Fibroblast of lung (primary cell): ENCODE measurements at places on chromosomes 6 and 20. TPM values are rescaled to one million over a fixed set of nuclear protein-coding genes. Genes with fewer than 3 reads are reported as not detected.

Gene CPXM1
- 0.50 and 10.3 TPM in 2 replicates for total RNA-seq

Gene SCAND1
- 44.3 and 59.6 TPM in 2 replicates for total RNA-seq

Gene MOG
- not detected in 2 replicates for total RNA-seq

Gene PLA2G7
- under 0.01 TPM in 1 of 2 replicates, not detected in the other for total RNA-seq

Gene IL17A
- total RNA-seq, result not detected in 2 replicates

Gene HLA-F
- 4.6 and 5.4 TPM in 2 replicates for total RNA-seq
